ENCODE measurements at places on chromosomes 7 and 10. TPM values are rescaled to one million over a fixed set of nuclear protein-coding genes. Genes with fewer than 3 reads are reported as not detected.

CPEB3 gene
- total RNA-seq: 1.4 TPM

AOAH gene
- total RNA-seq: 9.2 TPM

GRCh38 chr10:108465871-108466641 lies 1301.5 kb upstream of the SORCS1 start:
- DNase-seq: peak; percentile 7

GRCh38 chr7:101632641-101633040 lies 3.5 kb upstream of the MYL10 start:
- peak; percentile 35 for DNase-seq

DNA sequence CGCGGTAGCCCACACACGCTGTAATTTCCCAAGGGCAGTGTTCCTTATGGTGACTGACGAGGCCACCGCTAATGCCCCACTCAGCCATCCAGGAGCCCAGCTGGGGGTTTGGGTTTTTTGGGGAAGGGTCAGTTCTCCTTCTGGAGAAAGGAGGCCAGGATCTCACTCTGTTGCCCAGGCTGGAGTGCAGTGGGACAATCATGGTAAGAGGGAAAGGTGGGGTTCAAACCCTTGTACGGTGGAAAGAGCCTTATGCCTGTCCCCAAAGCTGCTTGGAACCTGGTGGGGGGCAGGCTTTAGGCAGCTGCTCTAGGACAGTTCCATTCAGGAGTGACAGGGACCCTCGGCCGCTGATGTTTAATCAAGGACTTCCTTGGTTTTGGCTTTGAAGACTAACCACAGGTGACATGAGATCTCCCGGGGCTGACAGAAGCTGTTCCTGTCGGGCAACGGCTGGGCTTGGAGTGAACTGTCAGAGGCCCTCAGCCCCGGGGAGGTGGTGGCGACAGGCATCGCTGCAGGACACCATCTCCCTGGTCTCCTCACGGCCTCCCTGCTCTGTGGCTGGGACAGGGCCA lies 84.5 kb downstream of the CARD11 start:
- peak; percentile 22 for DNase-seq

DNA sequence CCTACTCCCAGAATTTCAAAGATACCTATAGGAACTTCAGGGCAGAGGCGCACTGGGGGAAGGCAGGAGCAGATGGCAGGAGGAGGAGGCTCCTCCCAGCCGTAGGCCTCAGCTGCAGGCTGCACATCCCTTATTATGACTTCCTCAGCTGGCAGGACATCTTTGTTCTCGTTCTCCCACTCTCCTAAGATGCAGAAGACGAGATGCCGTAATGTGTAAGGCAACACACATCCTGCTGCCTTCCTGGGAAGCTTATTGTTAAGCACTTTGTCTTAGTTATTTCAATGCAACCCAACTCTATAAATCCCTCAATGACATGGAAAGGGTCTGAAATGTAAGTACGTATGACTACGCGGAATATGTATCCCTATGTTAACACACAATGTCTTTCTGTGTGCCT lies 599.8 kb upstream of the MGMT start:
- DNase-seq: no peak

DNA sequence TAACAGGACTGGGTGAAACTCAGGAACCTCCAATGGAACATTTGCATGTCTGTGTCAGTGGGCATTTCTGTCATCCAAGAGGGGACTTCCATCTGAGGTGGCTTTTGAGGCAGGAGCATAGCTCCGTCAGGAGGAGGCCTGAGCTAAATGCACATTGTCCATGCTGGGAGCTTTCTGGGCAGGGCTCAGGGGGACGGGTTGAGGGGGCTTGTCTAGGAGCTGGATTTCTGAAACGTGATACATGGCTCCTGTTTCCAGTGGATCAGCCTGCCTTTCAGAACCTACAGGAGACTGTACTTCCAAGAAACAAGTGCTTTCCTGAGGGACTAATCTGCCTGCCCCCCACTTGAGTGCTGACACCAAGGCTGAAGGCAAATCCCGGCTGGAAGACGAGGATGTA lies 40.5 kb upstream of the GDF10 start:
- DNase-seq: no peak

GRCh38 chr7:125061776-125062397 lies 132.3 kb upstream of the POT1 start:
- DNase-seq: no peak

GRCh38 chr7:39085590-39086049 lies 107.9 kb downstream of the POU6F2 start:
- no peak for DNase-seq

- DNase-seq: no peak
Observed at GRCh38 chr10:6833458-6834011, 253.5 kb upstream of the PRKCQ start.

DNA sequence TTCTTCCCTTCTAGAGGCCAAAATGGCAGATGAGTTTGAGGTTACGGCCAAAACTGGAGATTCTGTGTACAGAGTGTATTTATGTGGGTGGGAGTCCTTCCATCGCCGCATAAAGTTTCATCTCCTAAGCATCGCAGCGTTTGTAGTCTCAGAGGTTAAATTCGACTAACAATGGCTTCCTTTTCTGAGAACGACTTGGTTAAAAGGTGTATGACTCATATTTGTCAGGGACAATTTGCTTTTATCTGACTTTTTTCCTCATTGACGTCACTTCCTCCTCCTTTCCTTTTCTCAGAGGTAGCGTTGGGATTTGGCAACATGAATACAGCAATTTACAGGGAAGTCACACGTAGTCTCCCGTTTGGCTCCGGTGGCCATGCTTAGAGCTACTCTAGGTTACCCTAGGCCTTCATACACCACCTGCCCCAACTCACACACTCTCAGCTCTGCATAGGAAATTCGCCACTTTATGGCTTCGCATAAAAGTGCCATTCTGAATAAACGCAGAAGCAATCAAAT lies 37.6 kb upstream of the TCF7L2 start:
- no peak for DNase-seq

DNA sequence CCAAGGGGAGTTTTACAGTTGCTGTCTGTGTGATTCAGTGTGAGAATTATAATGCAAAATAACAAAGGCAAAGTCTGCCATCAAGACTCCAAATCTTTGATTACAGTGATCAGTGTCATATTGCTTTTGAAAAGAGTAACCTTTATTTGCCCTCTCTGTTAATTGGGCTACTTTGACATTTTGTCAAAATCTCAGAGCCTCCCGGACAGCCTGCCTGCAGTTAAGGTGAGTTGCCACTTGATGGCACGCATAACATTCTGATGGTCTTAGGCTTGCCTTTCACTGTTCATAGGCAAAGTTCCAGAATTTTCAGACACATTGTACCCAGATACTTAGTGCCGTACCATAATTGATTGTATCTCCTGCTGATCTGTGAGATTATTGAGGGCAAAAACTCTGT lies 253.5 kb downstream of the ABCA13 start:
- peak; percentile 24 for DNase-seq

DNA sequence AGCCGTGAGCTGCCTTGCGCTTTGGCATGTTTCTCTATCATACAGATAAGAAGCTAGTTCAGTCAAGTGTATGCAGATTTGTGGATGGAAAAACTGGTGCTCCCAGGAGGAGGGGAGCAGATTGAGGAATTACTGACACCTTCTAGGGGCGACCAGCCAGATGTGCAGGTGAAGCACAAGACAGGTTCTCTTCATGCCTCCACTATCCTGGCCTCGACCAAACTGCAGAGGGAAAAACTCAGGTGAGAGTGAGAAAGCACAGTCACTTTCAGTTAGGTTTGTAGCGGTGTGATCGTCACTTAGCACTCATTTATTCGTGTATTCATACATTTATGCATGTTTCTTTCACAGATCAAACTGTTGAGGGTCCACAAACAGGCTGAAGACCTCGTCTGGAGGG lies 600 bp upstream of the DBNL start:
- no peak for DNase-seq

Measured in activated CD4-positive, alpha-beta T cell treated with anti-CD3 and anti-CD28 coated beads for 36 hours (primary cell).